ENCODE measurements at places on chromosomes 2 and 18.

- no peak for DNase-seq
Observed at GRCh38 chr18:11946756-11947155, 34.6 kb upstream of the IMPA2 start.

- no peak for DNase-seq
Observed at GRCh38 chr2:191917430-191917881, 70.6 kb upstream of the CAVIN2 start.

- DNase-seq = no peak
Observed at GRCh38 chr2:232549655-232550353, 553 bp downstream of the TIGD1 start.

DNA sequence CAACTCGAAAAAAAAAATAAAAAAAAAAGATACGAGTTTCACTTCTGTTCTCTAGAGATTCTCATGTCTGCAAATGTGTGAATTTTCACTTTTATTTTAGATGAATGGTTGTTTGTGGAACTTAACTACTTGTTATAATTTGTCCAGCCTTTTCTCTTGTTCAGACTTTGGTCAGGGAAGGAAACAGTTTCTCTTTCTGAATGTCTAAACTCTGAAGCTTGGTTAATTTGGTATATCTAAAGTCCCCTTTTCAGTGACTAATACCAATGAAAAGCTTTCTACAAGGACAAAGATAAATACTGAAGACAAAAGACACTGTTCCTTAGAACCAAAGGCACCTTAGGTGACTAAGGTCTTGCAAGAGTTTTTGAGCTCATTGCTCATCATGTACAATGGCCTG lies 144.4 kb upstream of the PIEZO2 start:
- DNase-seq = no peak

DNA sequence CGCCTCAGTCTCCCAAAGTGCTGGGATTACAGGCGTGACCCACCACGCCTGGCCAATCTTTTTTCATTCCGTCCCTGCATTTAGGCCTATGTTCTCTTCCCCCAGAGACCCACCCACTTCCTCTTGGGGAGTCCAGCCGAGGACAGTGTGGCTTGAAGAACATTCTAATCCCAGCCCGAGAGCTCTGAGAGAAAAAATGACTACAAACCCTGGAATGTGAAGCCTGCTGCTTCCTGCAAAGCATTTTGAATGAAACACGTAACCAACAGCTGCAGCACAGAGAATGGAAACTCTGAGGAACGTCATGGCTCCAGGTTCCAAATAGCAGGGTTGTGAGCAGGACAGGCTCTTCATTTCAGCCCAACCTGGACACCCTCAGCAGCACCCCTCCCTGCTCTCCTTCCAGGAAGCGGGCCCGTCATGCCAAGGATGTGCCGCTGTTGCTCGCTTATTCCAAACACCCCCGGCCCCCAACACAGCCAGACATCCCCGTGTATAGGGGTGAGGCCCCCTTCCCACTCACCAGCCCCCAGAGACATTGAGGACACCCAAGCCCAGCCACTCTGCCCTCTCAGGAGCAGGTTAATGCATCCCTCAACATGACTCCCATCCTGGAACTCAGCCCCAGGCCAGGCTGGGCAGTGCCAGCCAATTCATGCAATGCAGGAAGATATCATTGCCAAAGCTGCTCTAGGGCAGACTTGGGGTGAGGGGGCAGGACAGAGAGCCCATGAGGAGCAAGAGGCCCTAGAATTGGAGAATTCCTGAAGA lies 139.8 kb downstream of the ZFP36L2 start:
- no peak for DNase-seq

GRCh38 chr2:169839954-169840746 lies 12.9 kb downstream of the UBR3 start:
- DNase-seq = no peak

GRCh38 chr2:166057370-166058164 lies 70.3 kb downstream of the SCN1A start:
- no peak for DNase-seq
